ENCODE measurements at places on chromosomes 12 and 14. TPM values are rescaled to one million over a fixed set of nuclear protein-coding genes. Genes with fewer than 3 reads are reported as not detected.

GRCh38 chr14:101891471-101891870 is 72.9 kb upstream of the DYNC1H1 start:
- H3K4me3 ChIP-seq, result no peak overlapping the region
- no peak for DNase-seq
- peaks cover 2% of the 10 kb centered on the region for H3K27me3 ChIP-seq
- peaks cover 14% of the 10 kb centered on the region for H3K4me1 ChIP-seq

DNA sequence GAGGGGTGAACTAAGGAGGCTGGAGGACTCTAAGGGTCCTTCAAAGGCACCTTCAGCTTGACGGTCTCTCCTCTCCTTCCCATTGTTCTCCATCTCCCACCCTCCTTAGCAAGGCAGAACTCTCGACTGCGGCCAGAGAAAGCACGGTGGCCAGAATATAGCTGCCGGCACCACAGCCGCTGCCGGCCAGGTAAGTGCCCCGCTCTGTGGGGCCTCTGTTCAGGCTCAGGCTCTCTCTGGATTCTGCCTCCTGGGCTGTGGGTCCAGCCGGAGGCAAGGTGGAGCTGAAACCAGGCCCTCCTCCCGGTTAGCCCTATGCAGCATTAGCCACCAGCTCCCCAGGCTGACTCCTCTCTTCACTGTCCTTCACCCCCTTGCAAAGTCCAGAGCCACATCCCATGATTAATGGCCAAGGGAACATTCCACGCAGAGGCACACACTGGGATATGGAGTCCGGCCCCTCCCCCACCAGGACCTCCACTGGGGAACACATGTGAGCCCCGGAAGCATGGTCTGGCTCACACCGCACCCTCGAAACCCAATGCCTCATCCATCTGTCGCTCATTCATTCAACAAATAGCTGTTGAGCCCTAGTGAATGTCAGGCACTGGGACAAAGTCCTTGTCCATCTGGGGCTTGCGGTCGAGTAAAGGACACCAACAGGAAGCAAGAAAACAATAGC is 25.2 kb downstream of the LTBP2 start:
- peaks cover 5% of the 10 kb centered on the region for H3K27me3 ChIP-seq
- peaks cover 8% of the 10 kb centered on the region for H3K4me1 ChIP-seq
- H3K27ac ChIP-seq, result peak overlapping the region; percentile 55
- H3K4me3 ChIP-seq, result peak overlapping the region; percentile 20

GRCh38 chr12:4261655-4262054 is 11.9 kb upstream of the CCND2 start:
- H3K36me3 ChIP-seq, result peaks cover 5% of the 10 kb centered on the region
- H3K27me3 ChIP-seq, result peaks cover 2% of the 10 kb centered on the region

GRCh38 chr12:110330544-110330943 is 49.5 kb downstream of the ATP2A2 start:
- H3K27ac ChIP-seq, result no peak overlapping the region
- H3K36me3 ChIP-seq, result no peaks in the 10 kb centered on the region
- peaks cover 15% of the 10 kb centered on the region for H3K4me1 ChIP-seq
- H3K27me3 ChIP-seq, result peaks cover 3% of the 10 kb centered on the region
- H3K4me3 ChIP-seq, result no peak overlapping the region

DNA sequence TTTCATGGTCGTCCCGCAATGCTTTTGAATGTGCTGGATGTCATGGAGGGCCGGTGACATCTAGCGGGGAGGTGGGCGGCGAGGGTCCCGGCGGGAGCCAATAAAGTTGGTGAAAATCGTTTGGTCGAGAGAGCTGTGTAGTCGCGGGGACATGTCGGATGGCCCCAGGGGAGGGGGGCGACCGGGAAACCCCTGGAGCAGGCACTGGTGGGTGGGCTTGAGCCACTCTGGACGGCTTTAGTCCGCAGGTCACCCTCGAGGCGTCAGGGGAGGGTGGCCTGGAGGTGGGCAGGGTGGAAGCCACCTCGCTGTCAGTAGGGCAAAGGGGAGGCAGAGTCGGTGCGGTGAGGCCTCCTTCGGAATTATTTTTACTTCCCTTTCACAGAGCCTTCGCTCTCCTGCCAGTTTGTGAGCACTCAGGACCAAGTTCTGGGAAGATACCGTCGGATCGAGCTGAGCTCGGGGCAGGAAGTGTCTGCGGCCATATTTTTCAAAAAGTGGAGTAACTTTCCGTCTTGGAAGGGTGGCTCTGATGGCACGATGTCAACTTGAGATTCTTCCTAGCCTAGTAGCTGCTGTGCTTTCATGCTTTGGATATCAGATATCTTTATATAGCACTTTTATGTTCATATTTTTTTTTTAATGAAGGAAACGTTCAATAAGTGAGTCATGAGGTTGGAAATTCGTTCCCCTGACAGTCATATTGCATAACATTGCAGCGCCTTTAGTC is 28.2 kb downstream of the WBP11 start:
- DNase-seq, result peak; percentile 29
- H3K4me3 ChIP-seq, result peak overlapping the region; percentile 99
- H3K27me3 ChIP-seq, result peaks cover 7% of the 10 kb centered on the region
- H3K4me1 ChIP-seq, result peaks cover 3% of the 10 kb centered on the region

DNA sequence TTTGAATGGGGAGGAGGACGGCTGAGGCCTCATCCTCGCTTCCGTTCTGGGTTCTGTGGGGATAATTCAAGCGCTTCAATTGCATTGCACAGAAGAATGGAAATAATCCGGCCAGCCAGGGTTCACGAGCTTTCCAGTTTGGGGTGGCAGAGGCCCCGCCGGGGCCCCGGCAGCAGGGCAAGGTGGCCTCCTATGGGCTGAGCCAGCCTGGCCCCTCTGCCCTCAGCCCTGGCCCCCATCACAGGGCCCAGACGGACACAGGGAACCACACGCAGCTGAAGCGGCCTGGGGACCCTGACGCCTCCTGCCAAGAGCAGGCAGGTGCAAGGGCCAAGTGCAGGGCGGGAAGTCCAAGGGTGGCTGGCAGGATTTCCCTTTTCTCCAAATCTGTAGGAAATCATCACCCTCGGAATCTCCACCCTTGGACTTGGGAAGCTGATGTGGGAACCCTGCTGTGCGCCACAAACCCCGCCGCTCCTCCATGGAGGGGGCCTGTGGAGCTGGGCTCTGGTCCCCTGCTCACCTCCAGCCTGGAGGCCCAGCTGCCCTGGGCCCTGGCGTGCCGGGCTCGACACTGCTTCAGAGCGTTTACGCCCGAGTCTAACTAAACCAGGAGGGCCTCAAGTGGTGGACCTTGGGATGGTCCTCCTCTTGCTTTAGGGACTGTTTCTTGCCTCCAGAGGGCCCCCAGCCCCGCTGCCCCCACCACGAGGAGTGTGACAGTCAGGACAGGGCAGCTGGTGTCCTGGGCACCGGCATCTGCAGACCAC is 78.4 kb downstream of the MOK start:
- peak overlapping the region; percentile 80 for H3K27ac ChIP-seq
- peak overlapping the region; percentile 70 for H3K4me3 ChIP-seq
- H3K27me3 ChIP-seq, result peaks cover 15% of the 10 kb centered on the region
- peaks cover 5% of the 10 kb centered on the region for H3K36me3 ChIP-seq

DNA sequence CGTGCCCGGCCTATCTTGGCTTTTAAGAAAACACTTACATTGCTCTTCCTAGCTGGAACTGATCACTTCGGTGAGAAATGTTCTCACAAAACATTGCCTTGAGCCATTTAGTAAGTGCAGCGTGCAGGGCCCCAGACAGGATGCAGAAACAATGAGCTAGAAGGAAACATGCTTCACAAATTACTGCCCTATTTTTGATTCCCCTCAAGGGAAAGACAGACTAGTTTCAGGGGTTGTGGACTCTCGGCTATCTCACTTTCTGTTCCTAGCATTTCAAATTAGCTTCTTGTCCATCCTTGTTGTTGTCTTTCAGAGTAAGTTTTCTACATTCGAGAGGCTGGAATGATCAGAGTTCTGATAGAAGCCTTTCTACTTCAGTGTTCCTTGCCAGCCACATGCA is 21.6 kb downstream of the TGFB3 start:
- H3K4me3 ChIP-seq, result no peak overlapping the region
- H3K36me3 ChIP-seq, result peaks cover 6% of the 10 kb centered on the region

DNA sequence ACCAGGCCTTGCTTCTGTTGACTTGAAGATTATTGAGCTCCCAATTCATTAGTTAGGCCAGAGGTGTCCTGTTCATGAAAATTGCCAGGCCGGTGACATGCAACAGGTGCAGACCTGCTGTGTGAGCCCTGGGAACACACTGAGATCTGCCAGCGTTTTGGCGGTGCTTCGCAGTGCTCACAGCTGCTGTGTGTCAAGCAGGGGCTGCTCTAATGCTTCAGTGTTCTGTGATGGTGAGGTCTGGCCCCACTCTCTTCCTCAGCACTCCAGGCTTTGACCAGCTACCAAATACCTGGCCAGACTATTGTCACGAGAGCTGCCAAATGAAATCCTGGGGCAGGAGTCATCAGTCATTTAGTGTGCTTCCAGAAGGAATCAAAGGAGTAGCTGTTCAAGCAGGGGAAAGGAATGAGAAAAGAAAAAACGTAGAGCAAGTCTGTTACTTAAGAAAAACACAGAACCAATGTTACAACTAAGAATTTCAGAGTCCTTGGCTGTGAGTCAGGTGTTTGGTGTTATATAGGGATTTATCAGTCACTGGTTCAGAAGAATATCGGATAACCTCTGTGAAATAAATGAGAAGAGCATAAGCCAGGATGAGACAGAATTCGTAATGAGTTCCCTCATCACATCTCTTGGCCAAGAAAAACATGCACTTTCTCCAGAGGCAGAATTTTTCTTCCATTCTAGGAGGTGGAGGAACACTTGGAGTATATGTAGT is 150.8 kb downstream of the FBXL14 start:
- H3K27ac ChIP-seq, result no peak overlapping the region
- no peak overlapping the region for H3K4me3 ChIP-seq
- H3K4me1 ChIP-seq, result peaks cover 7% of the 10 kb centered on the region
- H3K36me3 ChIP-seq, result no peaks in the 10 kb centered on the region

The KCNMB4 gene
- total RNA-seq, result 18.7 TPM

The TAMALIN gene
- total RNA-seq, result 31.3 TPM

DNA sequence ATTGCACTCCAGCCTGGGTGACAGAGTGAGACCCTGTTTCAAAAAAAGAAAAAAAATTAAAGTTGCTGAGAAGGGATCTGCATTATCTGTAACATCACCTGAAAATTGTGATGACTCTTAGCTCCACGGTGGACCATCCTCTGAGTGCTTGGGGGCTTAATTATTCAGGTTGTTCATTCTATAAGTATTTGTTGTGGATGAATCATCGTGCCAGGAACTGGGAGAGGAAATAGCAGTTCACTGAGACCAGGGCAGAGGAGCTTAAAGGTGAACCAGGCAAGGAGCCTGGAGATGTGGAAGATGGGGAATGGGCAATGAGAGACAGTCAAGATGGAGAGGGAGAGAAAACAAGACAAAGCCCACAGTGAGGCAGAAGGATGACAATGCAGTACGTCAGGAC is 25.5 kb upstream of the GSC start:
- H3K36me3 ChIP-seq, result no peaks in the 10 kb centered on the region
- no peaks in the 10 kb centered on the region for H3K4me1 ChIP-seq
- no peak overlapping the region for H3K27ac ChIP-seq
- no peaks in the 10 kb centered on the region for H3K27me3 ChIP-seq
- no peak overlapping the region for H3K4me3 ChIP-seq

The SYNDIG1L gene
- 1.5 TPM for total RNA-seq

- H3K27ac ChIP-seq, result no peak overlapping the region
- H3K4me3 ChIP-seq, result no peak overlapping the region
- H3K4me1 ChIP-seq, result no peaks in the 10 kb centered on the region
Measured at GRCh38 chr12:99392091-99392850, 255.3 kb upstream of the GARIN6 start.

The TTC9 gene
- 8.6 TPM for total RNA-seq

The SYT1 gene
- total RNA-seq, result 155 TPM

GRCh38 chr12:31362759-31363415 is 36.9 kb upstream of the SINHCAF start:
- DNase-seq, result no peak
- peaks cover 6% of the 10 kb centered on the region for H3K4me1 ChIP-seq
- peaks cover 2% of the 10 kb centered on the region for H3K27me3 ChIP-seq
- no peak overlapping the region for H3K4me3 ChIP-seq

- H3K36me3 ChIP-seq, result no peaks in the 10 kb centered on the region
- H3K4me3 ChIP-seq, result no peak overlapping the region
- H3K4me1 ChIP-seq, result no peaks in the 10 kb centered on the region
- no peak for DNase-seq
Measured at GRCh38 chr14:80390906-80391305, 179.6 kb upstream of the DIO2 start.

- DNase-seq, result no peak
- no peak overlapping the region for H3K4me3 ChIP-seq
- no peaks in the 10 kb centered on the region for H3K36me3 ChIP-seq
- no peak overlapping the region for H3K27ac ChIP-seq
Measured at GRCh38 chr12:53107122-53107521, 3.8 kb downstream of the SOAT2 start.

DNA sequence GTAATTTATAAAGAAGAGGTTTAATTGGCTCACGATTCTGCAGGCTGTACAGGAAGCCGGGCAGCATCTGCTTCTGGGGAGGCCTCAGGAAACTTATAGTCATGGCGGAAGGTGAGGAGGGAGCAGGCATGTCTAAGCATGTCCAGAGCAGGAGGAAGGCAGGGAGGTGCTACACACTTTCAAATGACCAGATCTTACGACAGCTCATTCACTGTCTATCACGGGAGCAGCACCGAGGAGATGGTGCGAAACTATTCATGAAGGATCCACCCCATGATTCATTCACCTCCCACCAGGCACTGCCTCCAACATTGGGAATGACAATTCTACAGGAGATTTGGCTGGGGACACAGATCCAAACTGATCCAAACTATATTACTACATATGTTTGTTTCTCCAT is 10.0 kb downstream of the SFSWAP start:
- no peak overlapping the region for H3K27ac ChIP-seq
- peaks cover 3% of the 10 kb centered on the region for H3K4me1 ChIP-seq
- DNase-seq, result no peak
- H3K4me3 ChIP-seq, result no peak overlapping the region

DNA sequence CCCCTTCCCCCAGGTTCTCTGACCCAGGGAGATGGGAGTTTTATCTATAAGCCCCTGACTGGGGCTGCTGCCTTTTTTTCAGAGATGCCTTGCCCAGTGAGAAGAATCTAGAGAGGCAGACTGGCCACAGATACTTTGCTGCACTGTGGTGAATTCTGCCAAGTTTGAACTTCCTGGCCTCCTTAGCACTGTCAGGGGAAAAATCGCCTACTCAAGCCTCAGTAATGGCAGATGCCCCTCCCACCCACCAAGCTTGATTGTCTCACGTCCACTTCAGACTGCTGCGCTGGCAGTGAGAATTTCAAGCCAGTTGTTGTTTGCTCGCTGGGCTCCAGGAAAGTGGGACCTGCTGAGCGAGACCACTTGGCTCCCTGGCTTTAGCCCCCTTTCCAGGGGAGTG is 31.7 kb downstream of the KLRK1 start:
- H3K27me3 ChIP-seq, result no peaks in the 10 kb centered on the region
- H3K4me1 ChIP-seq, result peaks cover 2% of the 10 kb centered on the region
- no peaks in the 10 kb centered on the region for H3K36me3 ChIP-seq
- no peak overlapping the region for H3K4me3 ChIP-seq

The ASIC1 gene
- total RNA-seq, result 451 TPM

The MYH7 gene
- not detected for total RNA-seq

The GUCY2C gene
- total RNA-seq, result not detected

GRCh38 chr14:65187421-65188049 is 85.2 kb upstream of the MAX start:
- H3K36me3 ChIP-seq, result peaks cover 6% of the 10 kb centered on the region
- H3K4me1 ChIP-seq, result peaks cover 18% of the 10 kb centered on the region
- DNase-seq, result peak; percentile 66
- H3K27me3 ChIP-seq, result no peaks in the 10 kb centered on the region
- peak overlapping the region; percentile 68 for H3K27ac ChIP-seq

The TMEM30B gene
- not detected for total RNA-seq

Data from glutamatergic neuron (in vitro differentiated cells).